Activated naive CD4-positive, alpha-beta T cell treated with anti-CD3 and anti-CD28 coated beads for 36 hours (primary cell): ENCODE measurements at places on chromosomes 1 and 21.

DNA sequence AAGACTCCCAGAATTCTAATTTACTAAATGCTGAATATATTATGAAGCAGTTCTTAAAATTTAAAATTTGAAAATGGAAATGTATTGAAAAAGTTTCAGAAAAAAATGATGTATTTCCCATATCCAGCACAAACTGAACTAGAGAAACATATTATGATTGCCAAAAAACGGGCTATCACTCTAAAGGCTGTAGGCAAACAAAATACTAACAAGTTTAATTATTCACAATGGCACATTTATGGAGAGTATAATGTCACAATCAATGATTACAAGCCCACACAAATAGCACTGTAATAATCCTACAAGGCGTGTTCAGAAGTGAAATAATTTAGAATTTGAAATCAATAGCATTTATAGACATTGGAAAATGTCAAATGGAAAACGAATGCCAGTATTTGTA lies 531.3 kb downstream of the PTBP2 start:
- DNase-seq = no peak

DNA sequence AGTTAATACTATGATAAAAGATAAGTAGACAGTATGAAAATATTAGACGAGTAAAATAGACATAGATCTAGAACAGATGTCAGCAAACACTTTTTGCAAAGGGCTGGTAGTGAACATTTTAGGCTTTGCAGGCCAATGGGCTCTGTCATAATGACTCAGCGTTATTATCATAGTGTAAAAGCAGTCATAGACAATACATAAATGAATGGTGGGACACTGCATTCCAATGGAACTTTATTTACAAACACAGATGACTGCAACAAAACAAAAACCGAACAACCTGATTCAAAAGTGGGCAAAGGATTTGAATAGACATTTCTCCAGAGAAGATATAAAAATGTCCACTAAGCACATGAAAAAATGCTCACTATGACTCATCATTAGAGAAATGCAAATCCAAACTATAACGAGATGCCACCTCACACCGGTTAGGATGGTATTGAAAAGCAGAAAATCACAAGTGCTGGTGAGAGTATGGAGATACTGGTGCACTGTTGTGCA lies 7.3 kb downstream of the GSTM5 start:
- DNase-seq = no peak

DNA sequence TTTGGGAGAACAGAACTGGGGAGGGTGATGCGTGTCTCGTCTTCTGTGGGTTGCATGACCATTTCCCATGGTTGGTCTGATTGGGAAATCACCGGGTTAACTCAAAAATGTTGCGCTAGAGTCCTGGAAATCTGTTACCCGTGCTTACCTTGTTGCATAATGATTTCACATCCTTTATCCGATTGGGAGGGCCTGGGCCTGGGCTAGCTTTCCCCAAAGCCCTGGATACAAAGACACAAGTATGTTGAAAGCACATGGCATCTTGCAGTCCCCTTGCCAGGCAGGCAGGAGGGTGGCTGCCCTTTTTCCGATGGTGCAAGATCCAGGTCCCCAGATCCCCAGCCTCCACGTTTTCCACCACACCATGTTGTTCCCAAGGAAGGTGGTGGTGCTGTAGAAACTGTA lies 582 bp downstream of the TRPM2 start:
- DNase-seq = no peak

DNA sequence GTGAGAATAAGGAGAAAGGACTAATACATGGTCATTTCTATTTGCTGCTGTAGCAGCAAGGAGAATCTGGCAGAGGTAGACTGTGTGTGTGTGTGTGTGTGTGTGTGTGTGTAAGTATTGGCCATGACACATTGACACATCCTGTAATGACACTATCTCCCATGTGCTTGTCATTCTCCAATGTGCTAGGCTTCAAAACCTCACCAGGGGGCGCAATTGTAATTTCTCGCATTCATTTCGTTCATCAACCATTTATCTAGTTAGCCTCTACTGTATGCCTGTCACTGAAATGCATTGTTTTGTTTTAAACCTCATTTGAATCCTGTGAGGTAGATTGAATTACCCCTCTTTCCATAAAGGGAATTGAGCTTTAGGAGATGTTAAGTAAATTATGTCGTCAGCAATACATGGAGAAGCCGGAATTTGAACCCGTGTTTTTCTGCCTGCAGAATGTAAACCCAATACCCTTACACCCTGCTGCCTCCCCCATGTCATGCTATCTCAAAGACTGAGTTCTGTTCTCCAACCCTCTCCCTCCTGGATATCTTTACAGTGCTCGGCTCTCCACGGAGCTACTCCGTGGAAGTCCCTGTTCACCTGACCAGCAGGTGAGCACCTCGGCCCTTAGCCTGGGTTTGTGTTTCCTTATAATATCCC lies 100.8 kb downstream of the UCK2 start:
- peak; percentile 75 for DNase-seq

DNA sequence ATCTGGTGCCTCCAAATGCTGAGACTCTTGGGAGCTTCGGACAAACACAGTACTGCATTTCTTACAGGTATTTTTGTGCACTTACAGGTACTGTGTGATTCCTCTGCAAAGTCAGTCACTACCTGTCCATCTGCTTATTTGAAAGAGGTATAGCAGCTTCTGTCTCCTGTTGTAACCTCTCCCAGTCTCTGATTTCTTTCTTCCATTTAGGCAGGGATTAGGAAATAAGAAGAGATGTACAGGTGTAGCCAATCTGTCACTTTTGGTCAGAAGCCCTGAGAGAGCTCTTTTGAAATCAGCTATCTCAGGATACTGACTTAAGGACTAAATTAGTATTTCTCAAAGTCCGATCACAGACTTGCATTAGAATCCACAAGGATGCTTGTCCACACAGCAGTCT lies 54.0 kb downstream of the AKT3 start:
- no peak for DNase-seq

DNA sequence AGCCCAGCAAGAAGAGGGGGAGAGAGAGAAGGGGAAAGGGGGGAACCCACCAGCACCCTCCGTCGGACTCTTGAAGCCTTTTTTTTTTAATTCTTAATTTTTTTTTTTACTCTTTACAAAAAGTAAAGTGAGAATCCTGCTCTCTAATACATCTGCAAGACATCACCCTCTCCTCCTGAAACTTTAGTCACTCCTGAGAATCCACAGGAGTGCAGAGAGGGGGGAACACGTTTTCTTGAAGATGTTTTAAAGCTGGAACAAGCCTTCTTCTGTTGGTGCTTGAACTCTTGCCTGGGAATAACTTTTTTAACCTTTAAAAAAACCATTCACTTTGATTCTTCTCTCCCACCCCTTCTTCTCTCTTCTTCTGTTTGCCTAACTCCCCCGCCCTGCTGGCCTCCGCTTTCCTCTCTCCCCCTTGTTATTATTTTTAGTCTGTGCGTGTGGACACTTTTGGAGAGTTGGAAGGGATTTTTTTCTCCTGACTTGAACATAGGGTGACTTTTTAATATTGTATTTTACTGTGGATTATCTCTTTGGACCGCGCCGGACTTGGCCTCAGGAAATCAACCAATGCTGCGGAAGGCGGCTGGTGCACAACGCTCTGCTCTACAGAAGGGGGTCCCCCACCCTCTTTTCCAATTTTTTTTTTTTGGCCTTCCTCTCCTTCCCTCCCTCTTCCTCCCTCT lies 383 bp upstream of the PRRX1 start:
- no peak for DNase-seq
